Lung microvascular endothelial cell (primary cell): ENCODE measurements at places on chromosomes 5 and 9. TPM values are rescaled to one million over a fixed set of nuclear protein-coding genes. Genes with fewer than 3 reads are reported as not detected.

- DNase-seq = no peak
Observed at GRCh38 chr5:93403141-93403928, 177.7 kb downstream of the NR2F1-AS1 start.

The TSSK1B gene
- total RNA-seq = not detected in 2 replicates

The NEUROG1 gene
- total RNA-seq = not detected in 2 replicates

The FRMD3 gene
- 2.4 and 6.8 TPM in 2 replicates for total RNA-seq

DNA sequence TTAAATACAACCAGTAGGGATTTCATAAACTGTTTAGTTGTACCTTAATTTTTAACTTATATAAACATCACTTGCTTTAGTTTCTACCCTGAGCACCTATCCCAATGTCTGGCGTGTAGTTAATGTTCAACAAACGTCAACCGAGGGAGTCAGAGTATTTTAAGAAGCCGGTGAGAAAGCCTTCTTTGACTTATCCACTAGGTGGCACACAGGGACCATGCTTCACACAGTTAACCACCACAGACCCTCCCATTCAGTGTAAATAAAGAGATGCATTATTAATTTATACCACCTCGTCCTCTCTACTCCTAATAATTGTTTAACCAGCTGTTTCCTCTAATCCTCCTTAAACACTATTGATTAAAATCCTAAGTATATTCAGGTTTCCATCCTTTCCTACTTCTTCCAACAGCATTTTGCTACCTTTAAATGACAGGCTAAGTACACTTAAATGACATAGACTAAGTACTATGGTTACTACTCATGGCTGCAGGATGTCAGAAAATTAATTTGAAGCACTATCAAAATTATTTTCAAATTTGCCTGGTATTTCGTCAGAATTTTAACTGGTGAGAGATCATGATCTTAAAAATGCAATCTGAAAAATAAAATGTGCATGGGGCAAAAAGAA lies 2.3 kb downstream of the HAPLN1 start:
- DNase-seq = peak; percentile 76

- DNase-seq = no peak
Observed at GRCh38 chr9:95273369-95274022, 44.0 kb downstream of the FANCC start.

DNA sequence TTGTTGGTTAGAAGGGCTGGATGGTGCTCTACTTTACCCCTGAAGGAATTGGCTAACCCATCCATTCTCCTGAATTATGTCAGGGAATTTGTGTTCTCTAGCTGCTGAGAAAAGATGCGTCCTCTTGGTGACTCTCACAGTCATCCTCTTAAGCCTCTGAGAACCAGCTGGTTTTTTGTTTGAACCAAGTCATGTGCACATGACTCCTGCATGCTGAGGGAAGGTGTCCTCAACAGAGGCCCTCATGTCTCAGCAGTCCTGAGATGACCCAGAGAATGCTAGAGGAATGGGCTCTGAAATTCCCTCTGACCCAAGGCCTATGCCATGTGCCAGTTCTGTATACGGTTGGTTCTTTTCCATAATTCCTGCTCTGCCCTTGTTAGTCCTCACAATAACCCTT lies 10.4 kb upstream of the C5orf63 start:
- no peak for DNase-seq

The STKLD1 gene
- total RNA-seq = 0.44 and 0.60 TPM in 2 replicates

- DNase-seq = no peak
Observed at GRCh38 chr9:7892975-7893374, 93.4 kb upstream of the DMAC1 start.

DNA sequence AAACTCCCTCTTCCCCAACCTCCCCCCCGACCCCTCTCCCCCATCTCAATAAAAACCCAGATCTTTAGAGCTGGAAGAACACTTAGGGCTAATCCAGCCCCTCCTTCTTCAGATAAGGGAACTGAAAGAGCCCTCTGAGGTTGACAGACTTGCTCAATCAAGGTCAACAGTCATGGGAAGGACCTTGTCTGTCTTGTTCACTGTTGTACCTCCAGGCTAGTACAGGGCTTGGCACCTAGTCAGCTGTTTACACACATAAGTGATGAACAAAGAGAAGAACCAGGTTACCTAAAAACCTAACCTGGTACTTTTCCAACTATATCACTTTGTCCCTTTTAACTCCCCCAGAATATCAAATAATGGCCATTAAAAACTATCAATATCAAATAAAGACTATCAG lies 2.4 kb downstream of the TTC39B start:
- DNase-seq = no peak

GRCh38 chr5:153050496-153051179 lies 439.8 kb upstream of the GRIA1 start:
- no peak for DNase-seq

The MEGF9 gene
- 4.8 and 5.4 TPM in 2 replicates for total RNA-seq

DNA sequence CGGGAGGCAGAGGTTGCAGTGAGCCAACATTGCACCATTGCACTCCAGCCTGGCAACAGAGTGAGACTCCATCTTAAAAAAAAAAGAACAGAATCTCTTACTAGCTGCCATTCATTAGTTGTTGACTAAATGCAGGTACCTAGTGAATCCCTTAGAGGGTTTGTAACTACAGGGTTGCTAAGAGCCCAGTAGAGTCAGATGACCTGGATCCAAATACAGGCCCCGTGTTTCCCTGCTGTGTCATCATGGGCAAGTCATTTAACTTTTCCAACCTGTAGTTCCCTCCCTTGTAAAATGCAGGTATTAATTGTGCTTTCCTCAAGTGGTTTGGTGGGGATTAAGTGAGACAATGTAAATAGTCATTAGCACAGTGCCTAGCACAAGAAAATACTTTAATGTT lies 32.8 kb downstream of the PLAC8L1 start:
- no peak for DNase-seq

The CDC25C gene
- 0.79 and 3.9 TPM in 2 replicates for total RNA-seq

- DNase-seq = no peak
Observed at GRCh38 chr9:12696931-12697622, 3.9 kb downstream of the TYRP1 start.

The MYOZ3 gene
- total RNA-seq = 0.22 and 0.40 TPM in 2 replicates

- peak; percentile 57 for DNase-seq
Observed at GRCh38 chr5:116374434-116374852, 200.2 kb downstream of the SEMA6A start.

- peak; percentile 89 for DNase-seq
Observed at GRCh38 chr9:130833031-130833990, 1.7 kb upstream of the ABL1 start.

GRCh38 chr9:34349324-34349723 lies 20.0 kb downstream of the NUDT2 start:
- no peak for DNase-seq

DNA sequence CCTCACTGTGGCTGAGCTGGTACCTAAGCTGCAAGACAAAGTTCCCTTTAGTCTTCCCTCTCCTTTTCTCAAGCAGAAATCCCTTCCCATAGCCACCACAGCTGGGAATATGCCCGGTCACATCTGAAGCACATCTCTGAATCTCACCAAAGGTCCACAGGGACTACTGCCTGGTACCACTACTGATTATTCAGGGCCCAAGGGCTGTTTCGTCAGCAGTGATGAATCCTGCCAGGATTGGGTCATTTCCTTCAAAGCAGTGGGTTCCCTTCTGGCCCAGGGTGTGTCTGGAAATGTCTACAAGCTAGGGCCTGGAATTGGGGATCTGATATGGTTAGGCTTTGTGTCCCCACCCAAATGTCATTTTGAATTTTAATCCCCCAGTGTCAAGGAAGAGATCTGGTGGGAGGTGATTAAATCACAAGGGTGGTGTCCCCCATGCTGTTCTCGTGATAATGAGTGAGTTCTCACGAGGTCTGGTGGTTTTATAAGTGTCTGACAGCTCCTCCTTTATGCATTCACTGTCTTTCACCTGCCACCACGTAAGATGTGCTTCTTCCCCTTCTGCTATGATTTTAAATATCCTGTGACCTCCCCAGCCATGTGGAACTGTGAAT lies 83.2 kb upstream of the FST start:
- DNase-seq = no peak
